ENCODE measurements at places on chromosomes 16 and 17.

GRCh38 chr17:9221147-9221921 lies 200.0 kb downstream of the NTN1 start:
- DNase-seq, result no peak

DNA sequence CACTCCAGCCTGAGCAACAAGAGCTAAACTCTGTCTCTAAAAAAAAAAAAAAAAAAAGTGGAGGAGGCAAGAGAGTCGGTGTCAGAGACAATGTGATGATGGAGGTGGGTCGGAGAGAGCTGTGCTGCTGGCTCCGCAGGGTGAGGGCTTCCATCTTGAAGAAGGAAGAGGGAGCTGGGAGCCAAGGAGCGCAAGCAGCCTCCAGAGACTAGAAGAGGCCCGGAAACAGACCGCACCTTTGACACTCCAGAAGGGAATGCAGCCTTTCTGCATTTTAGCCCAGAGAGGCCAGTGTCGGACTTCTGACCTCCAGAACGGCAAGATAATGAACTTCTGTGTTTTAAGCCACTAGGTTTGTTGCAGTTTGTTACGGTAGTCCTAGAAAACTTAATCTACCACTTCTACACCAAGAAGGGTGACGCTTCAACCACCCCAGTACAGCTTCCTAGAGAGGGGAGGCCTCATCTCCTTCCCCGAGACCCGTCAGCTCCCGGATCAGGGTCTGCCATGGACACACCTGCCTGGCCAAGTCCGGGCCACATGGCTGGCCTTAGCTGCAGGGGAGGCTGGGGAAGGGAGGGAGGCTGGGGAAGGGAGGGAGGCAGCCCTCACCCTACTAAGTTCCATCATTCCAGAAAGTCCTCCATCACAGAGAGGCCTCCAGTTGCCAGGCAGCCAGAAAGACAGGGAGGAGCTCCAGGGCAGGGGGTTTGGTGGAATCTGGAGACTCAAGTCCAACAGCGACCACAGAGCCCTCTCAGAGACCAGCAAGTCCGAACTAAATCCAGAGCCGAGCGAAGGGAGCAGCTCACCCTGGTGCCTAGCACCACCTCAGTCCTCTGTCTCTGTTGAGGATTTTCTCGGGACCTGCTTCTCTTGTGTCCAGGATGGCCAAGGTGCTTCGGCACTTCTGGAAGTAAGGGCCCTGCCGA lies 13.2 kb upstream of the RBFOX3 start:
- no peak for DNase-seq

GRCh38 chr16:81655469-81656162 lies 123.5 kb upstream of the PLCG2 start:
- DNase-seq, result no peak

GRCh38 chr17:73429440-73430164 lies 117.8 kb upstream of the CDC42EP4 start:
- peak; percentile 93 for DNase-seq

Data from Karpas-422 (cell line).